ENCODE measurements at places on chromosomes 16 and 17. TPM values are rescaled to one million over a fixed set of nuclear protein-coding genes. Genes with fewer than 3 reads are reported as not detected.

The PSMC5 gene
- total RNA-seq: 42.1 TPM

The PYDC1 gene
- total RNA-seq: not detected

GRCh38 chr16:4362476-4363135 lies 9.0 kb upstream of the VASN start:
- DNase-seq: no peak

GRCh38 chr16:11576427-11577289 lies 10.1 kb downstream of the LITAF start:
- no peak for DNase-seq

The OR1F1 gene
- total RNA-seq: 0.96 TPM

DNA sequence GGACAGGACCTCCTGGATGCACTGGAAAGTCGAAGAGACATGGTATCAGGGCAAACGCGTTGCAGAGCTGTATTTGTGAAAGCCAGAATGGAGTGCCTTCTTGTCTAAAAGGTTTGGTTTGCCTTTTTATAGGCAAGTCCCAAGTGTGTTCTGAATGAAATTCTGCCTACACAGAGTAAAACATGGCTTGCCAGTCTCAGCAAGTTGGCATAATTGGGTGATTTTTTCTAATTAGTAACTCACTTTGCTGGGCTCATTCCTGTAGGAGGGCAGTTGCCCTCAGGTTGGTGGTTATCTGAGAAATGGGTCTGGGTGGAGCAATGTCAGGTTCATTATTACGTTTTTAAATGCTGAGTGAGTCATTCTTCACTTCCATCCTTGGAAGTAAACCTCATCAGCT lies at the start of gene KRT25:
TSS of gene KRT25 (minus strand) at position 101 of the 400 bp plus-strand sequence. CDS start at position 41, 60 bp downstream.
- DNase-seq: no peak

DNA sequence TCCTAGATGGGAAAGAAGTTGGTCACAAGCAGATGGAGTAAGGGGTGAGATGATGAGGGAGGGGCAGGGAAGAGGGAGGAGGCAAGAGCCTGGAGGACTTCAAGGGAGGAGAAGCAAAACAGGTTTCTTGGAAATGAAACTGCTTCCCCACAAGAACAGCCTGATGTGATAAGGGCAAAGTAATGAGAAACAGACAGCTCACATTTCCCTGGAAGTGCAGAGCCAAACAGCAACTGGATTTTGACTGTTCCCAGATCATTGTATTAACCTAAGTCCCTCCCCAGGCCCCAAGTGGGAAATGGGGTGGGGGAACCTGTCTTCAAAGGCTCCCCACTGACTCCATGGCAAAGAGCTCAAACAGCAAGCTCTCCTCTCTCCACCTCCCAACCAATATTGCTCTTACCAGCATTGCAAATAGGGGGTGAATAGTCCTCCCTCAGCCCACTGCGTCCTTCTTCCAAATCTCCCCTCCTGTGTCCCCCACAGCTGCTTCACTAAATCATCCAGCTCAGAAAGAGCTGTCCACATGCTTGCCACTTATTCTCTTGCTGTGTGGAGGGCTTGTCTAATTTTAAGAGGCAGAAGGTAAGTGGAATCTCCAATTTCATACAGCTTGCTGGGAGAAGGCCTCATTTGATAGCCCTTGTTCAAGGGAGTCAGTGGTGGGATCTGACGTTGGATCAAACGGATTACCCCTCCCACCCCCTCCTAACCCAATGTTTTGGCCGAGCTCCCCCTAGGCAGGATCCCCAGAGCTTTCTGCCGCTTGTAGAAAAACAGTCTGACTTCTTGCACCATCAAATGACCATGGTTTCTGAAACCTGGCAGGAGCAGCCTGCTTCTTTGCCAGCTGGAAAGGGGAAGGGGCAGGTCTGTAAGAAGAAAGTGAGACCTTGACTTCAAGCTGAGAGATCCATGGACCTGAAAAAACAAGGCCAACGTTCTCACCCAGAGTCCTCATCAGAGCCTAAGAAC lies 56.3 kb upstream of the SMIM36 start:
- peak; percentile 82 for DNase-seq

DNA sequence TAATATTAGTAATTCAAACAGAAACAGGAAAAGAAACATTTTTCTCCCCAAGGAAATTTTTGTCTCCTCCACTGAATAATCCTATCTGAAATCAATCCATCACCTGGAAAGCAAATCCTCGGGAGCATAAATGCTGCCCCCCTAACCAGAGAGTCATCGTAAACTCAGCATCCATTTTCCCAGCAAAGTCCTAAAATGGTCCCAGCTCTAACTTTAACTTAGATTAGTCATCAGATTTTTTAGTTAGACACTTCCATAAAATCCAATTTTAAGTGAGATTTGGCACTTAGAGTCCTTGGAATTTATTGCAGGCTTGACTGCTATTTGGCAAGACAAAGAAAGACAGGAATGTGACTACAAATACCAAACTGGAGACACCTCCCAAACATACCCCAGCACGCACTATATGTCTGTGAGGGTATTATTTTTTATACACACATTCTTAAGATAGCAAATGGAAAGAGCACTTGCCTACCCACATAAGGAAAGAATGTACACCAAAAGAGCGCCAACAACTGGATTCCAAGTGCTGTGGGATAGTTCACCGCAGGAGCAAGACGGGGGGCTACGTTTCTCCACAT lies 15.4 kb downstream of the SCO1 start:
- DNase-seq: peak; percentile 56

All from umbilical cord (tissue), 2 donors.